Chondrocyte (in vitro differentiated cells): ENCODE measurements at places on chromosomes 3 and 15. TPM values are rescaled to one million over a fixed set of nuclear protein-coding genes. Genes with fewer than 3 reads are reported as not detected.

The ABCF3 gene
- total RNA-seq, result 52.8 to 68.9 TPM (median 53.8 TPM) in 3 replicates

- no peak for DNase-seq
Observed at GRCh38 chr3:195828762-195829161, 17.0 kb upstream of the MUC4 start.

DNA sequence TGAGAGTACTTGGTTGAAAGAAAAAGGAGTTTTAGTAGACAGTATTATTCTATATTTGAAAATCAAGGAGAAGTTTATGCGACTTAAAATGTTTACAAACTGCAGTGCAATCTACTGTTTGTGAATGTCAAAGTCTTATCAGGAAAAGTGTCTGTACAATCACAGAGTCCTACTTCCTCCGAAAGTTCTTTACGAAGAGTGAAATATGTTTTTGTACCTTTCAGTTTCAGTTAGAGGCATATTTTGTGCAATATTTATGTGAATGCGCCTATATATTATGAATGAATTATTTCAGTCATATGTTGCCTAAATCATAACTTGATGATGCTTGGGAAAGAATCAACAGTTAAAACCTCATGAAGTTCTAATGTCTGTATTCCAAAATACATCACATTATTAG is 31.5 kb downstream of the NGRN start:
- DNase-seq, result no peak

- peak; percentile 92 for DNase-seq
Observed at GRCh38 chr3:192917404-192918274, at the start of gene MB21D2. MB21D2 (minus strand) TSS chr3:192917856; CDS start chr3:192917840, 16 bp downstream.

- no peak for DNase-seq
Observed at GRCh38 chr3:43477600-43477999, 144.2 kb downstream of the ANO10 start.

- no peak for DNase-seq
Observed at GRCh38 chr3:119365418-119365817, 71.2 kb downstream of the ARHGAP31 start.

DNA sequence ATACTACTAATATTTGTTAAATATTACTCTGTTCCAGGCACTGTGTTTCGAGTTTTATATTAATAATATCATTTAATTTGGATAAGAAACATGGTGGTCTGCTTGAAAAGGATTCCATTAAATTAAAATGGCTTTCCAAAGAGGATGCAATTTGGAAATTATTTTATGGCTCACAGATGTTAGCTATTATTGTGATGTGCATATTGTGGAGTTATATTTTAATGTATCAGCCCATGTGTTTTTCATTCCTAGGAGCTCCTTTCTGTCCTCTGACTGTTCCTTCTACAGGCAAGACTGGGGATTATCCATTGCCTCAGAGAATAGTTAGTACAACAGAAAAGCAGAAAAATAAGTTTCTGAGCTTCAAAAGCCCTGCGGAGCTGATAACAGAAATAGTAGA is 376.7 kb upstream of the PDZRN3 start:
- DNase-seq, result no peak

GRCh38 chr15:100968050-100968966 is 49.2 kb downstream of the LRRK1 start:
- no peak for DNase-seq

DNA sequence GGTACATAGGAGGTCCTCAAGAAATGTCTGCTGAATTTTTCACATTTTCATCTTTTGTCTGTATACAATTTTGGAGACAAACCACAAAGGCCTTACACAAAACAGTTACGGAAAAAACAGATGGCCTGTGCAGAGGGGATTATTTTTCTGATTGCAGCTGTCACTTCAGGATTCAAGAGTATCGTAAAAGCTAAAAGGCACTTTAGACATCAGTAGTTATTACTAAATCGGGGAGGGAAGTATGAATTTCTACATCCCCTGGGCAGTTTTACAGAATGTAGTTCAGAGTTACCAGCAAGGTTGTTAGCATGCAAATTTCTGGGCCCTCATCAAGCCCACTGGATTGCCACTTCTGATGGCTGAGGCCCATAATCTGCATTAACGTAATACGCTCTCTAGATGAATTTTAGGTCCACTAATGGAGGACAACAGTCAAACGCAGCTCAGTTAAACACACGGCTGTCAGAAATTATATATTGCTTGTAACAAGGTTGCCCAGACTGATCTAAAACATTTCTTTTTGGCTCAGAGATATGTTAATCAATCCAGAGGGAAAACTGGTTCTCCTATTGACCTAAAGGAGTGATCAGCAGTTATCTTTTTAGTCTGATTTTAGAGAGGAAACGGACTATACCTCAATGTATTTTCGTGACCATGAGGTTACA is 1.1 kb downstream of the RIOX2 start:
- no peak for DNase-seq

DNA sequence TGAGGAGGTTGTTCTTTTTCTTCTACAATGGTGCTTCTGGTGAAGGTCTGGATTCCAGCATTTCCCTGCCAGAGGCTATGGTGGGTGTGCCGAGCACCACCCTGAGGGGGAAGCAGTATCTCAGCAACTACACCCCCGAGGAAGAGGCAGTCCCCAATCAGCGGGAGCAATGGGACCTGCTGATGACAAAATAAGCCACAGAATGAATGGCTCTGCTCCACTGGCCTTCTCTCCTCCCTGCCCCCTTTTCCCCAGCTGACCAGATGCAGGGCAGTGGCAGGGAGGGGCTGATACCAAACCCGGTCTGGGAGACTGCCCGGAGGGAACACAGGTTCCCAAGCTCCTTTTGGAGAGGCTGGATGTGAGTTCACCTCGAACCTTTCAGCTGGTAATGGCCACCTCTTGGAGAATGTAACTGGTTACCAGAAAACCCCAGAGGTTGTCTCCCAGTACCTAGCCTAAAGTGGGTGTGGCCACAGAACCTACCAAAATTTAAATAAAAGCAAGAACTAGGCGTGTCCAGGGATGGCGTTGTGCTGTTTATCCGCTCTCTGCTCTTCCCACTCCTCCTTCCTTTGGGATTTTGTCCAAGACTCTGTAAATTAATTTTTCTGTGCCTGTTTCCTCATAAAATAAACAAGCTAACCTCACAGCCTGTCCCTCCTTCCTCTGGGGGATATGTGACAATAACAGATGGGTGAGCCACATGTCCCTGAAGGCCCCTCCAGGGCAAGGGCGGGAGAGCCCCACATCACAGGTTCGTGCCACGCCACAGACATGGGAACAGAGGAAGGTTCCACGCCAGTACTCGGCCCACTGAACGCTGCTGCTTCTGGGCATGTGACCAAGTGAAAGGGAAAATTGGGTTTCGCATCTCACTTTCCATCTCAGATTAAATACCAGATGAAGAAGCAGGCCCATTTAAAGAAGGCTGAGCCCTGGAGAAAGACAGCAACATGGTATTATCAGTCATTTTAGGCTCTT is 35.1 kb upstream of the SPTBN5 start:
- no peak for DNase-seq

DNA sequence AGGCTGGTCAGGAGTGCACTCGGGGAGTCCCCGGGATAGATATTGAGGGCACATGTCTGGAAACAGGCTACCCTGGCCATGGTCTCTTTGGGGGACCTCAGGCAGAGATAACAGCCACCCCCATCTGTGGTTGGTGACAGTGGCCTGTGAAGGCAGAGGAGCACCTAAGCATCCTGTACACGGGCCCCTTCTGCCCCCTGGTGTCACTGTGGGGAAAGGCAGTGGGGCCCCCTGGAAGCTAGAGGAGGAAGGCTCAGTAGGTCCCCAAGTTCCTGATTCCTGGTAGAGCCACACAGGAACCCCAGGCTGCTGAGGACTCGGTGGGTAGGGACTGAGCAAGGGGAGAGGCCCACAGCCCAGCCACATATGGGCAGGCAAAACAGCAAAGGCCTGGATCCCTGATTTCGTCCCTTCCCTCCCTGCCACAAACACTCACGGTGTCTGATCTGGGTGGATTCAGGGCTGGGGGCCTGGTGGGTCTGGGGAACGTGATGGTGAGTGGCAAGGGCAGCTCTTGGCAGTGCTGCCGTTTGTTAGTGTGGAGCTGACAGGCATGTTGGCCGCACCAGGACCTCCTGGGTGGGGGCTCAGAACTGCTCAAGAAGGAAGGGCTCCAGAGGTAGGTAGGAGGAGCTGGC is 14.1 kb upstream of the CXCR6 start:
- no peak for DNase-seq

The STRIT1 gene
- total RNA-seq, result not detected in 3 replicates

The UBA5 gene
- total RNA-seq, result 32.4 to 38.2 TPM (median 37.9 TPM) in 3 replicates

DNA sequence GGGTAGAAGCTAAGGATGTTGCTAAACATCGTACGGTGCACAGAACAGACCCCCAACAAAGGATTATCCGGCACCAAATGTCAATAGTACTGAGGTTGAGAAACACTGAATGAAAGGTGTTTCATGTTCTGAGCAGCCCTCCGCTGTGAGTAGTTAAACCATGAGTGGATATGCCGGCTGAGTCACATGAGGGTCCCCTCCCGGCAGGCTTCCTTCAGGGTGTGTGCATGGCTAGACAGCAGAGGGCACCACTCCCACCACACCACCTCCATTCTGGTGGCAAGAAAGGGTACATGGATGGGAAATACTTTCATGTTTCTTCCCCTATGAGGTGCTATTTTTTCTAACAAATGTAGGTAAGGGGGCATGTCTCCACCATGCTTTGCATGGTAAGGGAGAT is 128.3 kb upstream of the SEMA6D start:
- no peak for DNase-seq

DNA sequence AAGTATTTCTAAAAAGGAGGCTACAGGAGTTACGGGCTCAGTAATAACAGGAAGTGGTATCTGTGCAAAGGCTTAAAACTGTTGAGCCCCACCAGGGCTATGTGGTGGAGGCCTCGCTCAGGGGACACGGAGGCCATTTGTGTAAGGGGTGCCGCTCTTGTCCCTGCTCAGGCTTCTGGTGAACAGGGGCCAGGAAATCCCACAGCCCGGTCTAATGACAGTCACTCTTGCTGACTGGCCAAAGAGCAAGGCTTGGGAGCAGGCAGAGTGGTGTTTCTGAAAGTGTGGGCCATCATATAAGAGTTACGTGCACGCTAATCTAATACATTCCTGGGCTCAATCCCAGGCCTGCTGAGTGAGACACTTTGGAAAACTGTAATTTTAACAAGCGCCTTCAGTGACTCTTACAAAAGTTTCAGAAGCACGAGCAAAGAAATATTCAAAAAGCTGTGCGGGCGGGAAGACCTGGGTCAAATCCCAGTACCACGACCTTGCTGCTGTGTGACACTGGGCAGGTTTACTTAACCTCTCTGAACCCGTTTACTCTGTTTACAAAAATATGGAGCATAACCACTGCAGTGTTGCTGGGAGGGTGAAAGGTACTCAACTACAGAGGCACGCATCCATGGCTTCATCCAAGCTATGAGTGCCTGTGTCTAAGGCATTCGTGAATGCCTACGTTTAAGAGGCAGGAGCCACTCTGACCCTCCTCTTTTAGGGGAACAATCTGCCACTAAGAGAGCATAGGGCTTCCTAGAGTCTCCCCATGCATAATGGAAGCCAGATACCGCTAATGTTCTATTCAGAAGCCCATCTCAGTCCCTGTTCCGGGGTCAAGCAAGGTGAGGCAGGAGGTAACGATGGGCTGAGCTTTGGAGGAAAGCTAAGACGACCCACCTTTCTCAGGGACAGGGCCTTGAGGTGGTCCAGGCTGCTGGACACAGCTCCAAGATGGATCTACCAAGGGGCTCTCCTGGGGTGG is 2.0 kb downstream of the ATP10A start:
- DNase-seq, result no peak

- no peak for DNase-seq
Observed at GRCh38 chr3:59563072-59563605, 513.3 kb upstream of the CFAP20DC start.

The LDHAL6B gene
- total RNA-seq, result not detected in 3 replicates

The AGBL1 gene
- not detected in 3 replicates for total RNA-seq

The NPAP1 gene
- total RNA-seq, result not detected in 3 replicates

The P2RY12 gene
- not detected in 3 replicates for total RNA-seq

DNA sequence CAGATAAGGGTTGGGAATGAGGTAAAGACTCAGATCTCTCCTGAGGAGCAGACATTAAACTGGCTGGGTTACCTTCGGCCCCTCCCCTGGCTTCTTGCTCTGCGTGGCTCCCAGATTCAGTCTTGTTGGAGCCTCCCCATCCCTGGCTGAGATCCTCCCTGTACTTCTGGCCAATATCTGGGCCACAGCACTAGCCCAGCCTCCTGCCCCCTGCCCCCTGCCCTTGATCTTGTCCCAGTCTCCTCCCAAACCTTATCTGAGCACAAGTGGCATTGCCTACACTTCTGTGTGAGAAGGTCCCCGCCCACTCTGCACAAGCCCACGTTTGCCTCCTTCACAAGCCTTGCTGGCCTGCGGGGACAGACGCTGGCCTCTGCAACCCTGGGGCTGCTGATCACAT is 16.8 kb downstream of the PLA2G4F start:
- peak; percentile 28 for DNase-seq

The CYFIP1 gene
- 98.5 to 102 TPM (median 101 TPM) in 3 replicates for total RNA-seq

DNA sequence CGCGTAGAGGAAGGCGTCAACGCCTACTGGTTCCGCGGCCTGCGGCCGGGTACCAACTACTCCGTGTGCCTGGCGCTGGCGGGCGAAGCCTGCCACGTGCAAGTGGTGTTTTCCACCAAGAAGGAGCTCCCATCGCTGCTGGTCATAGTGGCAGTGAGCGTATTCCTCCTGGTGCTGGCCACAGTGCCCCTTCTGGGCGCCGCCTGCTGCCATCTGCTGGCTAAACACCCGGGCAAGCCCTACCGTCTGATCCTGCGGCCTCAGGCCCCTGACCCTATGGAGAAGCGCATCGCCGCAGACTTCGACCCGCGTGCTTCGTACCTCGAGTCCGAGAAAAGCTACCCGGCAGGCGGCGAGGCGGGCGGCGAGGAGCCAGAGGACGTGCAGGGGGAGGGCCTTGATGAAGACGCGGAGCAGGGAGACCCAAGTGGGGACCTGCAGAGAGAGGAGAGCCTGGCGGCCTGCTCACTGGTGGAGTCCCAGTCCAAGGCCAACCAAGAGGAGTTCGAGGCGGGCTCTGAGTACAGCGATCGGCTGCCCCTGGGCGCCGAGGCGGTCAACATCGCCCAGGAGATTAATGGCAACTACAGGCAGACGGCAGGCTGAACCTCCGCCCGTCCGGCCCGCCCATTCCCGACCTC is 4.1 kb downstream of the ISLR2 start:
- no peak for DNase-seq

DNA sequence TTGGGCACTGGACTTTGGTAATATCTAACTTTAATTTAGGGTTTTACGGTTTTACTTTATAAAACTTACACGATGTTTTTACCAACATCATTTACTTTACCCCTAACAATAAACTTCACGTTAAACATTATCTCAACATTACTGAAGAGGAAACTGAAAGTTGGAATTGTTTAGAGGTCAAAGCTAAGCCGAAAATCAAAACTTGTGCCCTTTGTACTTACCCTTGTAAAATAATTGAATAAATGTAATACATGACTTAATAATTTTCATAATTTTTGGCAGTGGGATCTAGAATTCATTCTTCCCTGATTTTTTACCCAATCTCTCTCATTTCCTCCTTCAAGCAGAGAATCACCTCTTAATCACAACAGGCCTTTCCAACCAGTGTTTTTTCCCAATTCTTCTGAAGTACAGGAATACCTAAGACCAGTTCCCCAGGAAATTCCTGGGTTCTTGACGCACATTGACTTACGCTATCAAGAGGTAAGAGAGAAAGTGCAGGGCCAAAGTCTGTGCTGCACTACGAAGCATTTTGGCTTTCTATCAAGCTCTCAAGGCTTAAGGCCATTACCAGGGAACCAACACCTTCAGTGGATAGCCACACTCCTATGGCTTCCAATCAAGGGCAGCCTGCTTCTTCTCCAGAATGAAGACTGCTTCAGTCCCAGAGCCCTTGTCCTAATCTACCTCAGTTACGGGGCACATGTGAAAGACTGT is 11.9 kb upstream of the SEMA6D start:
- DNase-seq, result no peak

- no peak for DNase-seq
Observed at GRCh38 chr15:29589416-29589815, 232.9 kb downstream of the TJP1 start.
